Calu3 (cell line): ENCODE measurements at places on chromosomes 3 and 15. TPM values are rescaled to one million over a fixed set of nuclear protein-coding genes. Genes with fewer than 3 reads are reported as not detected.

The DAZL gene
- not detected in 2 replicates for total RNA-seq

The CPEB1 gene
- total RNA-seq, result 5.3 and 7.6 TPM in 2 replicates

The CHCHD6 gene
- total RNA-seq, result 38.9 and 45.9 TPM in 2 replicates

The TIPARP gene
- 84.9 and 91.4 TPM in 2 replicates for total RNA-seq

The TF gene
- total RNA-seq, result 1.1 TPM in 2 replicates

The AQP9 gene
- total RNA-seq, result not detected in 2 replicates

The TRAT1 gene
- total RNA-seq, result not detected in 2 replicates

The DHX30 gene
- 71.1 and 75.4 TPM in 2 replicates for total RNA-seq

The GXYLT2 gene
- total RNA-seq, result 0.32 and 0.52 TPM in 2 replicates

The IMP3 gene
- total RNA-seq, result 77.8 and 91.5 TPM in 2 replicates

The GABRA5 gene
- not detected in 2 replicates for total RNA-seq

The STX19 gene
- total RNA-seq, result 5.1 and 5.2 TPM in 2 replicates

The SLC22A13 gene
- total RNA-seq, result 3.2 and 3.5 TPM in 2 replicates

The COL6A5 gene
- not detected in 2 replicates for total RNA-seq

The NEO1 gene
- 20.4 and 35.1 TPM in 2 replicates for total RNA-seq

The ITIH4 gene
- 1.6 and 3.0 TPM in 2 replicates for total RNA-seq

The PCOLCE2 gene
- 5.6 and 9.6 TPM in 2 replicates for total RNA-seq

The SLC51A gene
- total RNA-seq, result not detected in 2 replicates

The PRSS50 gene
- total RNA-seq, result not detected in 2 replicates

The MTHFS gene
- total RNA-seq, result 66.7 and 68.0 TPM in 2 replicates

The AADAC gene
- 0.91 TPM in 1 of 2 replicates, not detected in the other for total RNA-seq

The BCL6 gene
- 28.3 and 35.1 TPM in 2 replicates for total RNA-seq
